ENCODE measurements at places on chromosomes 7 and 10.

- no peak for DNase-seq
These were observed 52.0 kb downstream of the LRRC4 start for GRCh38 chr7:127979113-127979727.

GRCh38 chr10:20372748-20373147, 524.4 kb downstream of the NEBL start:
- DNase-seq, result no peak

- no peak for DNase-seq
These were observed 9.2 kb downstream of the BNIP3 start for GRCh38 chr10:131972474-131973071.

DNA sequence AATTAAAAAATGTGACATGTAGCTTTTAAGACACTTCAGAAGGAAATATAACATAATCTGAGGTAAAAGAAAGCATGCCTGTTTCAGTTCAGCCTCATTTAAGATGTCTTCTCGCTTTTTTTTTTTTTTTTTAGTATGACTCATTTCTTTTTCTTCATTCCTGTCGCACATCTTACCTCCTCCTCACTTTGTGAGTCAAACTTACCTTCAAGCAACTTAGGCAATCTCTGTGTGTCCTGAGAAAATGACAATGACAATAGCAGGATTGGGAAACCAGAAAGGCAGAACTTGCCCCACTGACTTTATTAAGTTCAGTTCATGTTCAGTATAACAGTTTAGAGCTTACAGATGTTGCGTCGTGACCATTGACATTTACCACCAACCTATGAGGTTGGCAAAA, 7.7 kb downstream of the PTN start:
- no peak for DNase-seq

GRCh38 chr10:76881477-76882220, 756.0 kb downstream of the KCNMA1 start:
- no peak for DNase-seq

DNA sequence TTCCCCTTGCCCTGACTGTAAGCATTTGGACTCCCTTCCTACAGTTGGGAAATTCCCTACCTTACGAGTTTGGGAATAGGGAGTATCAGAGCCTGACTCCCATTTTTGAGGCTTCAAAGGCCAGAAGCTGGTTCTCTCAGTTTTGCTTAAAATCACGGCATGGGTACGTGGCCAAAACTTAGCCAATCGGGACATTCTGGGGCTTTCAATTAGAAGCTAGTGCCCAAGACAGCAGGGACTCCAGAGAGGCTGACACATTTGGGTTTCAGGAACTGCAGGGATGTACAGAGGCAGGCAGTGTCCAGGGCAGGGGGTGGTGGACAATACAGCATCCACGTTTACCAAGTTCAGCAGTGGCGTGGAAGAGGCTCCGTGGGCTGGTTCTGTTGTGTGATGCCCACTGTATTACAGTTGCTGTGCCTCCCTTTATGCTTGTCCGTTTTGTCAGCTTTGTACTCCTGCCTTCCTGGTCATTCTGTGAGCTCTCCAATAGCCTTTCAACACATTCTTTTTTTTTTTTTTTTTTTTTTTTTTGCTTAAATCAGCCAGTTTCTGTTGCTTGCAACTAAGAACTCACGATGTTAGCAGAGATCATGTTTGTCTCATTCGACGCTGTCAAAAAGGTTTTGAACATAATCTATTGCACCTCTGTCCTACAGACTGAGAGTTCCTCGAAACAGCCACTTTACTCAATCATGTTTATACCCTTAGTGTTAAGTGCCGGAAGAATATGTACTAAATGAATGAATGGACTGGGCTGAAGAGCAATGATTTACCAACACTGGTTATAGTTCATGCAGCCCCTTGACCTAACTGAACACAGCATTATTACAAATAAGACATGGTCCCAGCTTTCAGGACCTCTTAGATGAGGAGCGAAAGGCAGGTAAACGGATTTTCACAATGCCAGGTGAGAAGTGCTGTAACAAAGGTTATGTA, 1.1 kb downstream of the GGCT start:
- DNase-seq, result no peak

DNA sequence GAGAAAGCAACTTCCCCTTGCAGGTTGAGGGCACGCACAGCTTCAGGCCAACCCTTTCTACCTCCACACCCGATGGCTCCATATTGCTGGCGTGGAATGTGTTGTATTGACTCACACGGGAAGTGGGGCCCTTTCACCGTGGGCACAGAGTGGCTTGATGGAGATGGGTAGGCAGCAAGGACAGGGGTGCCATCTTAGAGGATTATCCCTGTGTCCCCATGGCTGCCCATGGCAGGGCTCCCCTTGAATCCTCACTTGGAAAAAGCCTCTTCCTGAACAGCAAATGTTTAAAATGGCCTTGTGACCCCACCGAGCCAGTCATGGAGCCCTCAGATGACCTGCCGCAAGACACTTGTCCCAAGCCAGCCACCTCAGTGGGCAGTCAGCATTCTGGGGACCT, 31.2 kb downstream of the CXCL12 start:
- DNase-seq, result no peak

GRCh38 chr7:2959103-2959680, 84.5 kb downstream of the CARD11 start:
- DNase-seq, result no peak

DNA sequence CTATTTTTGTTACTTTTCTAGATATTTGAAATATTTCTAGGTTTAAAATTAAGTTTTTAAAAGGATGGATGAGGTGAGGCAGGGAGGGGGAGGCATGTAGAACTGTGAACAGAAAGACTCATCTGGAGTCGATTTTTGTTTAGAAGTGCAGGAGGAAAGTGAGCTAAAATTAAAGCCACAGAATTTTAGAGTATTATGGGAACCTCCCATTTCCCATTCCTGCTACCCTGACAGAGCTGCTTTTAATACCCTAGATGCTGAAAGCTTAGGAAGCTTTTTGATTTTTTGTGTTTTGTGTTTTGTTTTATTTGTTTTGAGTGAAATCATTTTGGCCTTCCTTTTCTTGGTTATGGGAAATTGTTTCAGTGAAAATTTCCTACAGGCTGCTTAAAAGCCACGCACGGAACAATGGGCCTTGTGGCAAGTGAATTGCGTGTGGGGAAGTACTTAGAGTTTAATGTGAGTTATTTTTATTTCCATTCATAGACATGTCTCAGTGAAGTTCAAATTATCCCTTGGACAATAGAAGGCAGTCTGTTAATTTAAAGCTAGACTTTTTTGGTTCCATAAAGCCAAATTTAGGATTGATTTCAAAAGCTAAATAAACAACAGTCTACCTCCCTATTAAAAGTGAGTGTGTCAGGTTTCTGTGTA, 102.0 kb upstream of the HDAC9 start:
- no peak for DNase-seq

DNA sequence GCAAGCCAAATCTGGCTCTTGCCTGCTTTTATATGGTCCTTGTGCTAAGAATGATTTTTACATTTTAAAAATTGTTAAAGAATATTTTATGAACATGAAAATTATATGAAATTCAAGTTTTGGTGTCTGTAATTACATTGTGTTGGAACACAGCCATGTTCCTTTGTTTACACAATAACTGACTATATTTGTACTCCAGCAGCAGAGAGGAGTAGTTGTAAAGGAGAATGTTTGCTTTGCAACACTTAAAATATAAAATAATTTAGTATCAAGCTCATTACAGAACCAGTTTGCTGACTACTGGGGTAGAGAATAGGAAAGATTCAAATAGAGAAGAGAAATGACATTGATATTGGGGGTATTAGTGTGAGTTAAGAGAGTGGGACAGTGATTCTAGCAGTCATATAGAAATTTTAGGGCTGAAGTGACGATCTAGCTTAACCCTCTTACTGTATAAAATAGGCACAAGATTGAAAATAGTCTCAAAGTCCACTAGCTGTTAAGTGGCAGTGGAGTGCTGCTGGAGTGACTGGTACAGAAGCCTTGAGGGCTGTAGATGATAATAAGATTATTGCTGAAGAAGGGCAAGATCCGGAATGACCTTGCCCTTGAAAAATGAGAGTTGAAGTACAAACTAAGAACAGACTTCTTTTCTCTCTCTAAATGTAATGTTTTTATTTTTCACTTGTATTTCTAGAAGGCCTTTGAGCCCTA, 28.2 kb downstream of the SGPL1 start:
- no peak for DNase-seq

- no peak for DNase-seq
These were observed 36.4 kb downstream of the CABCOCO1 start for GRCh38 chr10:61698968-61699655.

- no peak for DNase-seq
These were observed 75.2 kb downstream of the PARD3 start for GRCh38 chr10:34739915-34740314.

GRCh38 chr7:46170021-46170420, 248.9 kb upstream of the IGFBP3 start:
- no peak for DNase-seq

DNA sequence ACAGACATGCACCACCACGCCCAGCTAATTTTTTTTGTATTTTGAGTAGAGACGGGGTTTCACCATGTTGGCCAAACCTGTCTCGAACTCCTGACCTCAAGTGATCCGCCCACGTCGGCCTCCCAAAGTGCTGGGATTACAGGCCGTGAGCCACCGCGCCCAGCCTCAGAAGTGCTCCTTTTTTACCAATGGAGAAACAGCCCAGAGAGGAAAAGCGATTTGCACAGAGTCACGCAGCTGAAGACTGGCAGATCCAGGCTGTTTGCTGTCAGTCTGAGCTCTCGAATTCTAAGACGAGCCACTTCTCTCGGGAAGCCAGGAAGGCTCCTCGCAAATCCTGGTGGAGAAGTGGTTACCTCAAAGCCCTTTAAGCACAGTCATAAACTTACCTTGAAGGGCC, 57.4 kb upstream of the SDK1 start:
- DNase-seq, result no peak

- DNase-seq, result no peak
These were observed 538 bp downstream of the TFAM start for GRCh38 chr10:58385784-58386112.

- no peak for DNase-seq
These were observed 1.4 kb downstream of the NDUFB8 start for GRCh38 chr10:100528123-100528886.

- no peak for DNase-seq
These were observed 326.9 kb downstream of the PLXNA4 start for GRCh38 chr7:132249256-132249971.

DNA sequence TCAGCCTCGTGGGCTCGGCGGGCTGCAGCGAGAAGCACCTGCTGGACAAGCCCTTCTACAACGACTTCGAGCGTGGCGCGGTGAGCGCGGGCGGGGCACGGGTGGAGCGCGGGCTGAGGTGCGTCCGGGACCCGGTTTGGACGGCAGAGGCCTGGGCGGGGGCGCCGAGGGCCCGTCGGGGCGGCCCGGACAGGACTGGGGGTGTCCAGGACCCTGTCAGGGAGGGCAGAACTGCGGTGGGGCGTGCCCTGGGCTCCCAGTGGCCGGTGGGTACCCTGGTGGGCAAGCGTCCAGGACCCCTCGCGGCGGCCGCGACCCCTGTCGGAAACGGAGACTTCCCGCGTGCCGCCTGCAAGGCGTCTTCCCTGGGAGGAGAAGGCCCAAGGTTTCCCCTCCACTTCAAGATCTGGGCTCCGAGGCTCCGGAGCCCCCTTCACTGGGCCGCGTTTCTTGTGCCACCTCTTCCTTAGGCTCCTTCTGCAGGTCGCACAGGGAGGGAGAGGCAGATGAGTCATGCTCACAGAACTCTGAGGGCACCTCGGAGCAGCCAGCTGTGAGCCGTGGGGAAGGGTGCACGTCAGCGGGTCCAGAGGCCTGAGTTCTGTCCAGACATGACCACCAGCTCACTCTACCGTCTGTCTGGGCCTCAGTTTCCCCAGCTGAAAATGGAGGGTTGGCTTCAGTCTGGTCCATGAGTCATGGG, 485 bp downstream of the ALOX5 start:
- DNase-seq, result no peak

- DNase-seq, result peak; percentile 53
These were observed 31.6 kb upstream of the LYZL1 start for GRCh38 chr10:29257106-29257783.

DNA sequence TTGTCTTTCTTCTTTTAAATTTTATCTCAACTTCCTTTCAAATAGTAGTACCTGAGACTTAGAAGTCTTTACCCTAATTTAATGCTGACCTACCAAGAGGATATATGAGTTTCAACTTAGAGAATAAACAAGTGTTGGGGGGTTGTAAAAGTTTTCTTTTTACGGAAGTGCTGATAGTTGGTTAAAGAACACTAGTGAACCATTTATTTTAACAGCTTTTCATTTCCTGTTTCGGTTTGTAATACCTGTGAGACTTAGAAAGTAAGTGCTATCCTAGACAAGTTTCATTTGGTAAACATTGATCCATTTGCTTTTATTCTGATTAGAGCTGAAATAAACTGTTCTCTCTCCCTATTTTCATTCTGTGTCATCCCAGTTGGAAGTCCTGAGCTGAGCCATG, 683.1 kb upstream of the SORCS1 start:
- no peak for DNase-seq

DNA sequence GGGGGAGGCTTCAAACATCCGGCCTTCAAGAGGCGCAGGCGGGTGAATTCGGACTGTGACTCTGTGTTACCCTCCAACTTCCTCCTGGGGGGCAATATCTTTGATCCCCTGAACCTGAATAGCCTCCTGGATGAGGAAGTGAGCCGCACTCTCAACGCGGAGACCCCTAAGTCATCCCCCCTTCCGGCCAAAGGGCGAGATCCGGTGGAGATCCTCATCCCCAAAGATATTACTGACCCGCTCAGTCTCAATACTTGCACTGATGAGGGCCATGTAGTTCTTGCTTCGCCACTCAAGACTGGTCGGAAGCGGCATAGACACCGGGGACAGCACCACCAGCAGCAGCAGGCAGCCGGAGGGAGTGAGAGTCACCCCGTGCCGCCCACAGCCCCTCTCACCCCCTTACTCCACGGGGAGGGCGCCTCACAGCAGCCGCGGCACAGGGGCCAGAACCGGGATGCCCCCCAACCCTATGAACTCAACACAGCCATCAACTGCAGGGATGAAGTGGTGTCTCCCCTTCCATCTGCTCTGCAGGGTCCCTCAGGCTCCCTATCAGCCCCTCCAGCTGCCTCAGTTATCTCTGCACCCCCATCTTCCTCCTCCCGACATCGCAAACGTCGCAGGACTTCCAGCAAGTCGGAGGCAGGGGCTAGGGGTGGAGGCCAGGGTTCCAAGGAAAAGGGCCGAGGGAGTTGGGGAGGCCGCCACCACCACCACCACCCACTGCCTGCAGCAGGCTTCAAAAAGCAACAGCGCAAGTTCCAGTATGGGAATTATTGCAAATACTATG, 1.1 kb downstream of the MEPCE start:
- no peak for DNase-seq
